ENCODE measurements at places on chromosomes 4 and X. TPM values are rescaled to one million over a fixed set of nuclear protein-coding genes. Genes with fewer than 3 reads are reported as not detected.

SYTL5 gene
- total RNA-seq, result not detected

RAB41 gene
- not detected for total RNA-seq

NEUROG2 gene
- total RNA-seq, result not detected

ERAS gene
- total RNA-seq, result not detected

PGAM4 gene
- total RNA-seq, result not detected

HS6ST2 gene
- not detected for total RNA-seq

CENPI gene
- total RNA-seq, result 1.9 TPM

ITIH6 gene
- total RNA-seq, result not detected

NKX3-2 gene
- not detected for total RNA-seq

SNCA gene
- 1.3 TPM for total RNA-seq

PF4V1 gene
- not detected for total RNA-seq

RPA4 gene
- 2.7 TPM for total RNA-seq

JAKMIP1 gene
- 0.17 TPM for total RNA-seq

ENPEP gene
- not detected for total RNA-seq

ZRSR2 gene
- 27.8 TPM for total RNA-seq

CBR4 gene
- total RNA-seq, result 32.1 TPM

ZXDA gene
- total RNA-seq, result 15.3 TPM

MSX1 gene
- not detected for total RNA-seq

GAGE12F gene
- total RNA-seq, result not detected

PPP4R3C gene
- not detected for total RNA-seq

TREX2 gene
- total RNA-seq, result 3.3 TPM

KCND1 gene
- total RNA-seq, result 1.5 TPM

CTAG1A gene
- not detected for total RNA-seq

UGT2B7 gene
- total RNA-seq, result not detected

PAGE1 gene
- not detected for total RNA-seq

TCEANC gene
- total RNA-seq, result 10.0 TPM

LRP2BP gene
- 1.6 TPM for total RNA-seq

MSANTD1 gene
- total RNA-seq, result 5.5 TPM

JCHAIN gene
- total RNA-seq, result 90.8 TPM

ENPP6 gene
- total RNA-seq, result not detected

PROM1 gene
- total RNA-seq, result not detected

TCEAL6 gene
- not detected for total RNA-seq

NOP14 gene
- total RNA-seq, result 30.4 TPM

MAGEA2 gene
- not detected for total RNA-seq

MAGIX gene
- total RNA-seq, result 1.6 TPM

PDLIM3 gene
- 0.07 TPM for total RNA-seq

ADGRL3 gene
- not detected for total RNA-seq

TIMP1 gene
- total RNA-seq, result 6.9 TPM

KIAA0232 gene
- 20.8 TPM for total RNA-seq

FRMPD3 gene
- 1.1 TPM for total RNA-seq

CPE gene
- total RNA-seq, result not detected

EREG gene
- total RNA-seq, result not detected

TKTL2 gene
- total RNA-seq, result 0.27 TPM

F8 gene
- 2.9 TPM for total RNA-seq

SPOCK3 gene
- not detected for total RNA-seq

SMPX gene
- not detected for total RNA-seq

SERTM2 gene
- not detected for total RNA-seq

AFM gene
- total RNA-seq, result not detected

STATH gene
- not detected for total RNA-seq

CACNA1F gene
- total RNA-seq, result 6.7 TPM

FGFR3 gene
- total RNA-seq, result not detected

ARSH gene
- not detected for total RNA-seq

AADAT gene
- not detected for total RNA-seq

NLRP2B gene
- not detected for total RNA-seq

IL2RG gene
- 276 TPM for total RNA-seq

MAGEB17 gene
- not detected for total RNA-seq

Measured in B cell (primary cell).